ENCODE measurements at places on chromosomes 6 and 20. TPM values are rescaled to one million over a fixed set of nuclear protein-coding genes. Genes with fewer than 3 reads are reported as not detected.

Gene SLC22A2
- total RNA-seq: not detected

Gene CCN2
- total RNA-seq: 76.5 TPM

- no peak for DNase-seq
These were observed 3.2 kb downstream of the TXLNB start for GRCh38 chr6:139288496-139289040.

DNA sequence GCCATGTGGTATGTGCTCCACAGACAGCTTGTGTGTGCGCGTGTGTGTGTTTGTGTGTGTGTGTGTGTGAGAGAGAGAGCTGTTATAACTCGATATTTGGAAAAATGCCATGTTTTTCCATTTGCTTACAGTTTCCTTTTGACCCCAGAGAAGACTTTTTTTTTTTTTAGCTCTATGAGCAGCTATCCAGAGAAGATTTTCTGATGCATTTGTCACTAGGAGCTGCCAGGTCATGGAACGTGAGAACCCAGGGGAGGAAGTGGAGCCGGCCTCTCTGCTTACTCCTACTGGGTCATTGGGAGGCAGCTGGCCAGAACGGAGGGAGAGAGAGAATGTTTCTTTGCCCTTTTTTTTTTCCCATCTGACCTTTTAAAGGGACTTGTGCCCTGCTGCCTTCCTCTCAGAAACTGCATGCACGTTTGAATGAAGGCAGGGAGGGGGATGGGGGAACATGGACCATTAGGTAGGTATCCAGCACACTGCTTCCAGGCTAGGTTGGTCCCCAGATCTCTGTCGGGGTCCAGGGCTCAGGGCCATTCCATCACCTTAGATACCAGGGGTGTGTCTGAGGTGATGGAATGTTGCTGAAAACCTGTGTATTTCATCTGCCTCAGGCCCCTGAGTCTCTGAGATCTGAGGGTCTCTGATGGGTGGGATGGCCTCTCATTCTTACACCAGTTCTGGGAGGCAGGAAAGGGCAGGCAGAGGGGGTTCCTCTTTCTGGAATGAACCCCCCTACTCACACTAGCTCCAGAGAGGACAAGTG, 11.2 kb upstream of the MRPS18A start:
- no peak for DNase-seq

- DNase-seq: no peak
These were observed 33.7 kb upstream of the SCUBE3 start for GRCh38 chr6:35179901-35180535.

GRCh38 chr20:39829256-39829655, 859.8 kb downstream of the MAFB start:
- no peak for DNase-seq

DNA sequence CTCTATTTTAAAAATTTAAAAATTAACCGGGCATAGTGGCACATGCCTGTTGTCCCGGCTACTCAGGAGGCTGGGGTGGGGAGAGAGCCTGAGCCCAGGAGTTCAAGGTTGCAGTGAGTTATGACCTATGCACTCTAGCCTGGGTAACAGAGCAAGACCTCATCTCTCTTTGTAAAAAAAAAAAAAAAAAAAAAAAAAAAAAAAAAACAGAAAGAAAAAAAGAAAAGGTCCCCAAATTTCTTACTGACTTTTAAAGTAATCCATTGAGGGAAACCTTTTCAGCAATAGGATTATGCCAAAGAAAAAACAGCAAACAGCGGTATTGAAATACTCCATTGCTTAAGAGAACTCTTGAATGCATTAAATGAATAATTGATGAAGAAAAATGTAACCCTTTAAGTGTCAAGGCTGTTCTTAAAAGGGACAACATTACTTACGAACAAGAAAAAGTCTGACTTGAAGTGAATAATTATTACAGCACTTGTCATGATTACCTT, 6.0 kb upstream of the DNAAF9 start:
- DNase-seq: no peak

GRCh38 chr6:10800810-10801209, 37.5 kb downstream of the MAK start:
- DNase-seq: no peak

DNA sequence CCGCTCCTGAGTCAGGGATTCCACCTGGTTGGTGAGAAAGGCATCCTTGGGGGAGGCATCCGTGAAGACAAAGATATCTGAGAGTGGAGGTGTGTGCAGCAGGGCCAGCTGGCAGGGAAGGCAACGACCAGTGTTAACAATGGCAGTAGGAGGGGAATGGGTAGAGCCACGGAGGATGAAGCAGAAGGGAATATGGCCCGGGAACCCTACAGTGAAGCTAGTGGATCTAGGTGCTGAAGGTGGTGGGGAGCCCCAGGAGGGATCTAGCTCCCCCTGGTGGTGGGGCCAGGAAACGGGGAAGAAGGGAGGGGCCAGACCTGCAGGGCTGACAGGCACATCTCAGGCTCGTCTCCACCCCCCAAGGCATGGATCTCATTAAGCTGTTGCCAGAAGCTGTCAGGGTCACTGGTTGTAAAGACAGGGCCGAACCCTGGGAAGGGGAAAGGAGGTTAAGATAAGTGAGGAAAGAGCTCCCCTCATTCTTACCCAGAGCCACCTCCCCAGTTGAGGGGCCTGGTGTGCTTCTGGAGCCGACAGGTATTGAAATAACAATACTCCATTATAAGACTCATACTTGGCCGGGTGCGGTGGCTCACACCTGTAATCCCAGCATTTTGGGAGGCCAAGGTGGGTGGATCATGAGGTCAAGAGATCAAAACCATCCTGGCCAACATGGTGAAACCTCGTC, 7.3 kb downstream of the VWA7 start:
- DNase-seq: peak; percentile 94

GRCh38 chr6:13045676-13046075, 282.7 kb downstream of the TBC1D7 start:
- DNase-seq: no peak

Measured in cardiac septum (tissue), 1 donor.